CD4-positive, alpha-beta T cell treated with Interleukin-1 beta for 1 hour (primary cell): ENCODE measurements at places on chromosomes 1 and 21.

DNA sequence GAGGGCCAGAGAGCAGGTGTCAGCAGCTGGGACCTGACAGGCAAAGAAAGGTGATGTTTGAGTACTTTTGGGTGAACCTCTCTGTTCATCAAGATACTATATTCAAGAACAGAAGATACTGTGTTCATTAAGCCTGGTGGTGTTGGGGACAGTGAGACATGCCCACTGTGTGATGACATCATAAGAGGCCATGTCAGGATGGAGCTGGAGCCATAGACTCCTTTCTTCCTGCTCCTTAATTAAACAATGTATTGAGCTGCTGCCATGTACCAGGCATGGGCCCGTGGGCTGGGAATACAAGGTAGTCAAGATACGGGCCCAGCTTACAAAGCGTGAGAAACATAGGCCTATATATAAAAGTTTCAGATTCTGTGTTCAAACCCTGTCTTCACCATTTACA lies 435.4 kb downstream of the RPS6KC1 start:
- no peak for DNase-seq

DNA sequence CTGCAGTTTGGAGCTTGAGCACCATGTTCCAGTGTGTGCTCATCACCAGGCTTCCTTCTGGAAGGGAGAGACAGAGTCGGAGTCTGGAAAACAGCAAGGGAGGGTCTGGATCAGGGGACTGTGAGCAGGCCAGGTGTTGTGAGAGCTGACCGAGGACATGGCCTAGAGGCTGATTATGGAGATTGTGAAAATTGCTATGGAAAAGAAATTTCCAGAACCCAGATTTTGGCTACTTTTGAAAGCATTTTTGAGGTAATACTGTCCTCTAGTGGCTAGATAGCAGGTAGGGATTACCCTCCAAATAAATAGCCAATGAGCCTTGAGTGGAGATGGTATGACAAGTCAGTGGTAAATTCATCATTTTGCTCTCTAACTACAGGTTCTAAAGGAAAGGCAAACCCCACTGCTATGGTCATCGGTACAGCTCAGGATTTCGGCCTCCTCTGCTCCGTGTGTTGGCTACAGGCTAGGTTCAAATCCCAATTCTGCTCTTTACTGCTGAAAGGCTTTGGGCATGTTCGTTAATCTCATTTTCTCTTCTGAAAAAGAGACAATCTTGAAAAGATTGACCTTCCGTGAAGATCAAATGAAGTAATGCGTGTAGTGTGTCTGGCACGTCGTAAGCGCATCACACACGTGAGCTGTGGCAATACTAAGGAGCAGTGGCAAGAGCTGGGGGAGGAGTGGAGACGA lies 1.0 kb upstream of the HAO2 start:
- DNase-seq, result no peak

- no peak for DNase-seq
Observed at GRCh38 chr1:212109728-212110127, 74.2 kb downstream of the DTL start.

DNA sequence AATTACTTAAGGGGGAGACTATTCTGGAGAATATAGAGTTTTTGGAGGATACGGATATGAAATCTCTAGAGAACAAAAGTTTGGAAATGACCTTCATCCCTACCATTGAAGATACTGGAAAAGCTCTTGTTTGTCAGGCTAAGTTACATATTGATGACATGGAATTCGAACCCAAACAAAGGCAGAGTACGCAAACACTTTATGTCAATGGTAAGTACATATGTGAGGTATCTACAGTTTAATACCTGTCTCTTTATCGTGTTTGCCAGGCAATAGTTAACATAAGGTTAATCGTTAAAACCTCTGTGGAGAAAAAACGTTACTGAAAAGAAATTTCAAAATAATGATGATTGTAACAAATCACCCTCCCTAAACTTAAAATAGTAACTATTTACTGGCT lies 11.8 kb downstream of the VCAM1 start:
- DNase-seq, result no peak

DNA sequence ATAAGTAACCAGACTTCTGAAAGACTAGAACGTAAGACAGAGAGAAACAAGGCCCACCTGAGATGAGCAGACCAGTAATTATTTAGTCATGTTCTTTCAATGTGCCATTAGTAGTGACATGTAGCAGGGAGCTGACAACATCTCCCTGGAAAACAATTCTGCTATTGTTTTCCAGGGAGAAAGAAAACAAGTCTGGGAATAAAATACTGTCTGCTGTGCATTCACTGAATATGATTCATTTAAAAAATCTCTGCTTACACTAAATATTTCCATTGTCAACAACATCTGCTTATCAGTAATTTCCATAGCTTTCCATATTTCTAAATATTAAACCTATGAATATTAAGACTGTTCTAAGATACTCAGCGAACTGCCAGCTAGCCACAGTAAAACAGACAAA lies 80.0 kb downstream of the VCAM1 start:
- DNase-seq, result no peak

- no peak for DNase-seq
Observed at GRCh38 chr1:178953538-178954324, 72.0 kb upstream of the FAM20B start.

DNA sequence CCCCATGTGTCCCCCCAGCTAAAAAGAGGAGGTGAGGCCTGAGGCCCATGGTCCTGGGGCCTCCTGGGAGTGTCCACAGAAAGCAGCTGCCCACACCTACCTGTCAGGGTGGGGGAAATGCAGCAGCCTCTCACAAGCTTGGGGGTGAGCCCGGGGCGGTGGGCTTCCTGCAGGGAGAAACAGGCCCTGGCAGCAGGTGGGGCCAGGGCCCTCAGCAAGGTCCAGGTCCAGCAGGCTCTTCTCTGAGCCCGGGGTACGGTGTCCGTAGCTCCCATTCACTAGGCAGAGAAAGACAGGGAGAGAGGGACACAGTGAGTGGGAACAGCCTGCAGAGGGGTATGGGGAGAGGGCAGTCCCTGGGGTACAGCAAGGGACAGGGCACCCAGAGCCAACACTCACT lies 139.0 kb downstream of the GLIS1 start:
- DNase-seq, result no peak

- DNase-seq, result no peak
Observed at GRCh38 chr1:109901141-109901523, 9.5 kb upstream of the CSF1 start.
